T follicular helper cell (primary cell): ENCODE measurements at places on chromosomes 3 and 15.

DNA sequence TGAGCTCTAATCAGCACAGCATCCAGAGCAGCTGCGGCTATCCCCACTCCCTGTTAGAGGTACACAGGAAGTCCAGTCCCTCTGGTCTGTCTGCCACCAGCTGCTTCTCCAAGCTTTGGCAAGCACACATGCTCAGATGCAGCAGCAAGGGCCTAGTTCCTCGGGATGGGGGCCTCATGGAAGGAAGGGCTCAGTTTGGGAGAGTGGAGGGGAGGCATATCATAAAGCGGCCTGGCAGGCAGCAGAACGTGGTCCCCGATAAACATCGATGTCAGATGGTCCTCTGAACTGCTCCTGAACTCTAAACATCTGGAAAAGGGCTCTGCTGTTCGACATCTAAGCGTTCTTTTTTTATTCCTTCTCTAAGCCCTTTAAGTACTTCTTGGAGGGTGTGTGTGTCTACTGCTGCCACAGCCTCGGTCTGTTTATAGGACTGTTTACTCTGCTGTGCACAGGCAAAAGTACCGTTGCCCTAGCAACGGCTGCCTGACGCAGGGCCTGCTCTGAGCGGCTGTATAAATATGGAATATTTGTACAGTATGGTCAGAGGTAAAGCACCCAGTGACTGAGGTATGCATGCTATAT is 74.6 kb downstream of the PRICKLE2 start:
- DNase-seq = no peak

DNA sequence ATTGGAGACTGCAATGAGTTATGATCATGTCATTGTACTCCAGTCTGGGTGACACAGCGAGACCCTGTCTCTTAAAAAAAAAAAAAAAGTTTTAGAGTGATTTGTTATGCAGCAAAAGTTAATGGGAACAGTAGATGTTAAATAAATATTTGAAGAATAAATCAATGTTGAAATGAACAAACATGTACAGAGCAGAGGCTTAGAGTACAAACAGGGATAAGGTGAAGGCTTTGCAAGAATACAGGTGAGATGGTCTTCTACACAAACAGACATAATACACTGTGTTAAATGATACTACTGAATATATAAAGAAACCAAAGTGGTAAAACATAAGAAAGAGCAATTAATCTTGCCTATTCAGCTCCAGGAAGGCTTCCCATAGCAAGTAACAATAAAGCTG is 265.4 kb downstream of the CNTN3 start:
- no peak for DNase-seq

GRCh38 chr3:6862880-6863195 is 1.9 kb downstream of the GRM7 start:
- DNase-seq = no peak

DNA sequence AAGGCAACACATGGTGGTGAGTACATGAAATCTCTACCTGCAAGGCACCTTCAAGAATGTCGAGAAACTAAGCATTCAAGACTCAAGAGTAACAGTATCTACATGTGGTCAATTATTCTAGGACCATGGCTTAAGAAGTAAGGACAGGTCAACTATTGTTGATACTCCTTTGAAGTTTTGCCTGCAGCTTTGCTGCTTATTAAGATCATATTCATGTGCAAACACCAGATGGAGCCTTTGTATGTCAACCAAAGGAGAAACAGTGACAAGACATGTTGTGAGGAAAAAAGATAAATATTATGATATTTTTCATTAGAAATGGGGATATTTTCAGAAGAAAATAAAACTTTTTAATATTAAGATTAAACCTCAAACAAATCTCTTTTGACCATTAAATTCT is 52.3 kb upstream of the FGF7 start:
- no peak for DNase-seq

GRCh38 chr3:187686621-187687273 is 15.6 kb downstream of the RTP2 start:
- no peak for DNase-seq

DNA sequence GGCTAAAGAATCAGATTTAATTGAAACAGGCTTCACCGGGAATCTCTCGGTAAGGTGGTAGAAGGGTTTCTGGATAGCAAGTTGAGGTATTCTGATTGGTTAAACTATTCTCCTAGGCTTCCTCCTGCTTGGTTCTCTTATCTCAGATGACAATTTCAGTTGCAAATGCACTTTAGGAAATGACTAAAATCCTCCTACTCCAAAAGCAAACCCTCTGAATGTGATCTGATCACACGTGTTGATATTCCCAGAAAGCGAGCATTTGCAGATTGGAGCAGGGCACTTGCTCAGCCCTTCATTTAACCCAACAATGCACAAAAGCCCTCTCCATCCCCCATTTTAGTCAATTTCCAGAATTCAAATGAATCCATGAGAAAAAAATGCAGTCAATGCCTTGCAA is 55.6 kb upstream of the ICE2 start:
- DNase-seq = no peak

DNA sequence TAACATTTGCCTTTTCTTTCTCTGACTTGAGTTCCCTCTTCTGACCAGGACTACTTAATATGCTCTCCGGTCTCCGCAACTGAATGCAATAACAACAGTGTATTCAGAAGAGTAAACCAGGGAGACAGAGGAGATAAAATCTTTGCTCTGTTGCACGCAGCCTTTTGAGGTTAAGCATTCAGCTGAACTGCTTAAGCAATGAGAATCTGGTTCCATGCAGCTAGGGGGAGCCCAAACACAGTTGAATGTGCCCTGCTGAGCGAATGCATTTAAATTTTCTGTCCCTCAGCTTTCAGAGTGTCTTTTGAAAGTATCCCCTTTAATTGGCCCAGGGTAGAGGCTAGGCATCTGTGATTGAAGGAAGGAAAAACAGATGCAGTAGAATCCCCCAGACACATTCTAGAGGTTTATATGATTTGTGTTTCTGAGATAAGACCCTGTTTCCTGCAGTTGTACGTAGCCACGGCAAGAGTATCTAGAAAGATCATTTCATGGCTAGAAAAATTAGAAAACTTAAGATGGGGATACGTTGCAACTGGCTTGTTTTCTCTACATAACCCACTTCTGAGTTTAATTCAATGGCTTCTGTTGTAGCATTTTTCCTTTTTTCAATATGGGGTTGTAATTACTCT is 309.6 kb downstream of the TUSC7 start:
- no peak for DNase-seq

DNA sequence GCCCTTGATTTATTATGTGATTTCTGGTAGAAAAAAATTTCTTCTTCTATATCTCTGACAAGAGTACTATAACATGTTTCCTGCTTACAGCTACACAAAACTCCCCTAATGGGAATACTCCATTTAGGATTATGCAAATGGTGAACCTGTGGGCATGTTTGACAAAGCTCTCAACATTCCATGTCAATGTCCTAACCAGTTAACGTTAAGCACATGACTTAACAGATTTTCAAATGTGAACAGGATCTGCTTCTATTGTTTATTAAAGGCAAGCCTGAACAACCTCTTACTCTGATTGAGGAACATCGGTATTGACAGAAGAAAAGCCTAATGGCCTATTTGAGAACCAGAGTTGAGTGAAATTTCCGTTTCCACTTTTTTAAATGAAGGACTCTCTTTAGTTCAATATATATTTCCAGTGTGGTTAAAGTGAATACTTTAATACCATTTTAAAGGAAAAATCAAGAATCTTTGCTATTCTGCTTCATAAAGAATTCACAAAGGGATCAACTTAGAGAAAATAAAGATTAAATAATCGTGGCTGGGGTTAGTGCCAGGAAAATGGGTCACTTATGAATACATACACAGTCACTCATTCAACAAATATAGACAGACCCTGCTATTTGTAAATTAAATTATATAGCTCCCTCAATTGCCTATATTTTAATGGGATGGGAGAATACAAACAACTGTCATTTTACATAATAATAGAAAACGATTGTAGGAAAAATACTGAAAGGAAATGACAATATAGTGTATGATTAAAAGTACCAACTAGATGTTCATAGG is 300.3 kb upstream of the CBLB start:
- DNase-seq = no peak

DNA sequence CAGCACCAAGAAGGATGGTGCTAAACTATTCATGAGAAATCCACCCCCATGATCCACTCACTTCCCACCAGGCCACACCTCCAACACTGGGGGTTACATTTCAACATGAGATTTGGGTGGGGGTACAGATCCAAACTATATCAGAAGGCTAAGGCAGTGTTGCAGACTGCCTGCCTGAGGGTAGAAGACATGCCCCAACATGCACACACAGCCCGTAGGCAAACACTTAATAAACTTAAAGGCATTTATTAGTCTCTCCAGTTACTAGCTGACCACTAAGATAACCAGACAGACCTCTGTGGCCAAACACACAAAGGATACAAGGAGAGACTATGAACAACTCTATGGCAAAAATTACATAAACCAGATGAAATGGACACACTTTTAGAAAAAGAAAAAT is 10.2 kb downstream of the FAM162A start:
- no peak for DNase-seq
